ENCODE measurements at places on chromosomes 13 and 19. TPM values are rescaled to one million over a fixed set of nuclear protein-coding genes. Genes with fewer than 3 reads are reported as not detected.
A peak's percentile ranks its signal among the peaks of the same experiment; 100 is the strongest.

DNA sequence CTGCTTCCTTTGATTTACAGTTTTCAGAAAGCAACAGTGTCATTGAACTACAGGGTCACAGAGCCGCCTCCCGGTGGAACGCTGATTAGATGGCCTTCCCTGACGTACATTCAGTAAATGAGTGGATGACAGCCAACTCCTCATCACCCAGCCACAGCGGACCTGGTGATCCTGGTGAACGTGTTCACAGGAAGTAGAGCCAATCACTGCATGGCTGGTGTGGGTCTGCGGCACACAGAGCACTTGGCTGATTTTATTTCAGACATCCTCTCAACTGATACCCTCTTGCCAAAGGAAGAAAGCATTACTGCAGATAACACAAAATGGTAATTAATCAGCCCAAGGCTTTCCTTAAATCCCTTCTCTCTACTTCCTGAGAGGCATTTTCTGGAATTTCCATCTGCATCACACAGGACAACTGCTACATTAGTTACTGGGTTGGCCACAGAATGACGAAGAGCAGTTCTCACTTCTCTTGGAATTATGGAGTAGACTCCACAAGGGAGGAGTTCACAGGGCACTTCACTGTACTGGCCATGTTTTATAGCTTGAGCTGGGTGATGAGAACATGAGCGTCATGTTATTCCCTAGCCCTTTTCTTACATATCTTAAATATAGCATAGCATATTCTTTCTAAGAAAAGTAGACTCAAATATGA is 84.0 kb upstream of the SLC7A1 start:
- DNase-seq, result peak; percentile 80

DNA sequence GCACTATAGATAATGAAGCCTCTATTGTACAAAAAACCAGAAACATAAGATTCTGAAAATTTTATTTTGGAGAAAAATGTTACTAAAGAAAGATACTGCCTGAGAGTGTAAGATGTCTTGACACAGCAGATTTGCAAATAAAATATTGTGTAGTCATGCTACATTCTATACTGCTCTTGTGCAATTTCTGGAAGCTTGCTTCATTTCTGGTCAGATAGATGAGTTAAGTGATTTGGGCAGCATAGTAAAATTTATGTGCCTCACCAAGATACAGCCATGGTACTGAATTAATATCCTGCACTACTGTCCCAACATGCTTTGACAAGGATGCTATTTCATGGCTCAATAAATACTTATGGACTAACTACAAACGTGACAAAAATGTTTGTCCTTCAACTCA is 55.1 kb upstream of the STARD13 start:
- no peak for DNase-seq

DNA sequence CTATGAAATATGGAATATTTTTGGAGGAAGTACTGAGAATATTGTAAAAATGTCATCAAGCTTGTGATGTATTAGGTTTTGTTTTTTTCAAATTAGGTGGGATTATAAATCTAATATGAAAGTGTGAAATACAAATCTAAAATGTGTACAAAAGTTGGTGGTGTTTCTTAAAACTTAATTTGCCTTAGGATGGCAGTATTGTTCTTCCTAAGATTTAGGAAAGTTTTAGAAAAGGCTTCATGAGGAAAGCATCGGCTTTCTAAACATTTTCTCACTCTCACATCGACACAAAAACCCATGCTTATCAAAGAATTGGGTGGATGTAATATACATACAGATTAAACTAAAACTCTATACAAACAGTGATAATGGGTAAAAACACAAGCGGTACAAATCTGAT is 972.0 kb upstream of the PCDH20 start:
- DNase-seq, result no peak

COL4A2 gene
- polyA plus RNA-seq, result 116 TPM

DNA sequence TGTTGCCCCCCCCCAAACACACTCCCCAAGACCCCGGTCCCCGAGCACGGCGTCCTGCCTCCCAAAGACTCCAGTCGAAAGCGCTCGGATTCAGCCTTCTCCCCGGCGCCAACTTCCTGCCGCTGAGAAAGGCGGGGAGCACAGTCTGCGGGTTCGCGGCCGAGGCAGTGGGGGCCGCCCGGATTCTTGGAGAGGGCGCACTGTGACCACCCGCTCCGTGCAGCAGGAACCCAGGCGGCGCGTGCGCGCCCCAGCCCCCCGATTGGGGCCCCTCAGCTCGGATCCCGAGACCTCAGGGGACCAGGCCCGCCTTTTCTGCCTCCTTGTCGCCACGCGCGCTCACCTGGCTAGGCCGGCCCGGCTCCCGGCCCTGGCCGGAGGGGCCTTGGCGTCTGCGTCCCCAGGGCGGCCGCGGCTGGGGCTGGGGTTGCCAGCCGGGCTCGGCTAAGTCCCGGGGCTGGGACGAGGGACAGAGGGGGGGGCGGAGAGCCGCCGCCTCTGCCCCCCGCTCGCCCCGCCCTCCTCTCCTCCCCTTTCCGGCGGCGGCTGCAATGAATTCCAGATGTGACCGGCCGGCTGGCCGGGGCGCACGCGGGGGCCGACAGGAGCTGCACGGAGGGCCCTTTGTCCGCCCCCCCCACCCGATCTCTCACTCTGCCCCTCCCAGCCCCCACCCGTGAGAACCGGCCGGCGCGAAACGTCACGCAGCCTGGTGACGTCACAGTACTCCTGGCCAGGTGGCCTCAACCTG is at the start of gene S1PR2:
TSS of gene S1PR2 (minus strand) at position 471 of the 751 bp plus-strand sequence. CDS start 6,426 bp downstream, outside the sequence.
- DNase-seq, result peak; percentile 90

SIGLEC8 gene
- 5.1 TPM for polyA plus RNA-seq

GRCh38 chr19:34990578-34991192 is 9.4 kb upstream of the GRAMD1A start:
- no peak for DNase-seq

- no peak for DNase-seq
These were observed 16.0 kb downstream of the ILF3 start for GRCh38 chr19:10670182-10670581.

DNA sequence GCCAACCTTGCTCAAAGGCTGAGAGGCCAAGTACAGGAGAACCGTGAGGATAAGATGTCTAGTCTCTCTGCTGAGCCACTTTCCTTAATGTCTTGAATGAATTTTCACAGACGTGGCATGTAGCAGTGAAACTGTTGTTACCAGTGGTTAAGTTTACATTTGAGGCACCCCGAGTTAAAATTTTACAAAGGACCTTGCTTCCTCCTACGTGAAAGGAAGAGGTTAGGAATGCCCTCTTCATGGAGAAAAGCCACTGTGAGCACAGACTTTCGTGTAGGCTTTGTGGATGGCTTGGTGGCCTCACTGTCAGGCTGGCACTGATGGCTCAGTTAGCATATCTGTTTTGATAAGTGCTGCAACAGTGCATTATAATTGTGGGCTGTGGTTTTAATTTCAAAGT is 2.7 kb downstream of the GJB2 start:
- no peak for DNase-seq

CD209 gene
- 0.42 TPM for polyA plus RNA-seq

- DNase-seq, result no peak
These were observed 179.0 kb downstream of the LACC1 start for GRCh38 chr13:44058624-44059215.

PTPRH gene
- polyA plus RNA-seq, result 14.9 TPM

- DNase-seq, result no peak
These were observed 2.4 kb downstream of the ADAMTSL5 start for GRCh38 chr19:1510442-1510806.

- DNase-seq, result peak; percentile 90
These were observed 13.6 kb downstream of the CFD start for GRCh38 chr19:873084-873483.

DNA sequence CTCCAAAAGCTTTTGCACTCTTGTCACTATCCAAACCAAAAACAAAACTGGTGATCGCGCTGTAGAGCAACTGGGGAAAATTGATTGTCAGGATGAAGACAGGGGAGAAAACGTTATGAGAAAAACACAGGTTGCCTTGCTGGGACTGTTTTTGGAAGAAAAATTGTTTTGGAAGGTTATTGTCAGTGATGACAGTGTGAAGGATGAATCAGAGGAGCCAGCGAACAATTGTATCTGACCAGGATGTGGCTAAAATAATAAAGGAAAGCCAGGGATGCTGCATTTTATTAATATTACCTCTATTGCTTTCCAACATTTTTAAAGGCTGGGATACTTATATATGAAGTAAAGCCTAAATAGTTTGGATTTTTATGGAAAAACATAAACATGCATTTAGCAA is 334.0 kb downstream of the SPRY2 start:
- DNase-seq, result no peak

ZNF837 gene
- polyA plus RNA-seq, result 3.2 TPM

GRCh38 chr19:33052352-33052972 is 12.2 kb downstream of the RHPN2 start:
- no peak for DNase-seq

DNA sequence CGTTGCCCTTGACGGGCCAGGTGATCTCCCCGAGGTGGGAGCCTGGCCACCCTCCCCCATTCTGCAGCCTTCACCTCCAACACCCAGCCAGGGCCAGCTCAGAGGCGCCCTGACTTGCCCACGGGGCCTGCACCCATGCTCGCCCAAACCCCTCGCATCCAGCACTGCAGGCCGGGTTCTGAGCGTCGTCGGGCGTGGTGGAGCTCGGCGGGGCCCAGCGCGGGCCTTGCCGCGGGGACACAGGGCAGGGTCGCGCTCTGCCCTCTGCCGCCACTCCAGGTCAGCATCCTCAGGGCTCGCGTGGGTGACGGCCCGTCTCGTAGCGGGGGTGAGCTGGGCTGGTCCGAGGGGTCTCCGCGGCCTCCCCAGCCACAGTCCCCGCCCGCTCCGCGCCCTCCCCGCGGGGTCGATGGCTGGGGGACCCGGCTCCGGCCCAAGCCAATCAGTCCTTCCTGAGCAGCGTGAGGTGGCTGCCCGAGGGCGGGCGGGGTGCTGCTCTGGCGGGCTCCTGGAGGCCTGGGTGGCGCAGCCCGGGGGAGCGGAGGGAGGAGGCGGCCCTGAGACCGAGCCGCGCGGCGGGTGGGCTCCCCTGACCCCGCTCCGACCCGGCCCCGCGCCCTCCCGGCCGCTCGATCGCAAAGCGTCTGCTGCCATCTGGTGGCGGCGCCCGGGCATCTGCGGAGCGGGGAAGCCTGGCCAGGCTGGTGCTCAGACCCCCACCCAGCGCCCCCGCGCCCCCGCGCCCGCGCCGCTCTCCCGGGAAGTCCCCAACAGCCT is 61.4 kb downstream of the CCNE1 start:
- peak; percentile 92 for DNase-seq

PCDH17 gene
- polyA plus RNA-seq, result 2.7 TPM

DNA sequence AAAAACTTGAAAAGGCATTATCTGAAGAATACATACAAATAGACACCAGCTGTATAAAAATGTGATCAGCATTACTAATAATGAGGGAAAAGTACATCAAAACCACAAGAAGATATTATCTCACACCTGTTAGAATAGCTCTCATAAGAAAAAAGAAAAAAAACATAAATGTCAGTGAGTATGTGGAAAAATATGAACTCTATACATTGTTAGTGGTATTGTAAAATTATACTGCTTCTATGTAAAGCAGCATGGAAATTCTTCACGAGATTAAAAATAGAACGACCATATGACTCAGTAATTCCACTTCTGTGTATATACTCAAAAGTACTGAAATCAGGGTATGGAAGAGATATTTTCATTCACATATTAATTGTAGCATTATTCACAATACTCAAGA is 1146.4 kb downstream of the SLITRK5 start:
- DNase-seq, result no peak

DNA sequence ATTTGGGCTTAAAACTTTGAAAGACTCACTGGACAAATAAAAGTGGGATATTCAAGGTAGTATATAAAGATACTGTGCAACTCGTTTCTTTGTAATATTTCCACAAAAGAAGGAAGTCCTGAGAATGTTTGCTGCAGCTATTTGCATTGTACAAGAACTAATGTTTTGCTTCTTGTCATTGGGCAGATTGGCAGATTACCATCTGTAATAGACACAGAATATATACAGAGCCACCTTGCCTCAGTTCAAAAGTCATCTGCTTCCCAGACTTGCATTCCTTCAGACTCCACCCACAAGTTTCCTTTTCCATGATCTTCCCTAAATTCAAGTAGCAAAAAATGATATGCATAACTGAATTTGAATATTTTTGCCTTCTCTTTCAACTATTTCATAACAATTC is 145.1 kb downstream of the EFNB2 start:
- DNase-seq, result no peak

- no peak for DNase-seq
These were observed 1.3 kb downstream of the CLDN10 start for GRCh38 chr13:95553581-95554385.

SPHK2 gene
- 9.7 TPM for polyA plus RNA-seq

DNA sequence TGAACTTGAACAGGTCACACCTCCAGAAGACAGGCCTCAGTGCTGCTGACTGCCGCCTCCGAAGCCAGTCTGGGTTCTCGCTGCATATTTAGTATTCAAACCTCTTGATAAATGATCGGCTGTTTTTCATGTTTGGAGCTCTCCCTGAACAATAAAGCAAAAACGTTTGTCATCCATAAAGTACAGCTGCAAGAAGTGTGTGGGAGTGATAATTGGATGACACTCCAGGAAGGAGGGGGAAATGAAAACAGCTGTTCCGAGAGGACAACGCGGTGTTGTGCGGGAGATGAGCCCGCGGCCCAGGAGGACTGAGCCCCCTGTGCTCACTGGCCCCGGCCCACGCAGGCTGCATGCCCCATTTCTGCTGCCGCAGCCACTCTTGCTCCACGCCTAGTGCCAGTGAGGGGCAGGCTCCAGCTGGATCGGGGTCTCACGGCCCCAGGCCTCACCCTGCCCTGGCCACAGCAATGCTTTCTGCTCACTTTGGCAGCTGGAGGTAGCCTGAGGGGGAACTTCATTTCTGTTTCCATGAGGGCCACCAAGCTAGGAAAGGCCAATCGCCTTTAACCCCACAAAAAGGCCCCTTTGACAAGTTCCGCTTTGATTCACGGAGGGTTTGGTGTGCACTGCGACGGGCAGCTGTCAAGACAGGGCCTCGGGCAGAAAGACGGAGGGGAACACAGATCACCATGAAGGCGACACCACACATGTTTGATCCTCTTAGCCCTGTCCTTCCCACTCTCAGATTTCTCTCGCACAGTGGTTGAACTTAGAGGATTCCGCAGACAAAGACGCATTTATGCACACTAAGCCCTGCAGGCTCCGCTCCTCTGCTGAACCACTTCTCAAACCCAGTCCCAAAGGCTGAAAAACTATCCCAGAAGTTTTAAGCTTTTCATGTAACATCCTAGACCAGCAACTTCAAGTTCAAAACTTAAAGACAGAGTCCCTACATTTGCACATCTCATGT is 537.6 kb downstream of the EFNB2 start:
- DNase-seq, result no peak

GRCh38 chr13:110318920-110319319 is 11.8 kb downstream of the COL4A2 start:
- no peak for DNase-seq

C19orf85 gene
- polyA plus RNA-seq, result not detected

DNA sequence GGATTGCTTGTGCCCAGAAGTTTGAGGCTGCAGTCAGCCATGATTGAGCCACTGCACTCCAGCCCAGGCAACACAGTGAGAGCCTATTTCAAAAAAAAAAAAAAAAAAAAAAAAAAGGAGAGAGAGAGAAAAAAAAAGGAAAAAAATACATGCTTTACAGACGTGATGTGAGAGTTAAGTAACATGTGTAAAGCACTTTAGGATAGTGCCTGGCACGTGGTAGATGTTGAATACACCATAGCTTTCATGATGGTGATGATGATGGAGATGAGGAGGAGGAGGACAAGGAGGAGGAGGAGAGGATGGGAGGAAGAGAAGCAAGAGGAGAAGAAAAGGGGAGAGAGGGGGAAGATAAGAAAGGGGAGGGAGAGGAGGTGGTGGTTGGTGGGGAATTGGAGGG is 15.1 kb upstream of the RUBCNL start:
- DNase-seq, result no peak
